CD4-positive, alpha-beta T cell (primary cell): ENCODE measurements at places on chromosomes 16 and 17.

GRCh38 chr17:58245428-58246103, 7.2 kb downstream of the LPO start:
- no peak for DNase-seq

DNA sequence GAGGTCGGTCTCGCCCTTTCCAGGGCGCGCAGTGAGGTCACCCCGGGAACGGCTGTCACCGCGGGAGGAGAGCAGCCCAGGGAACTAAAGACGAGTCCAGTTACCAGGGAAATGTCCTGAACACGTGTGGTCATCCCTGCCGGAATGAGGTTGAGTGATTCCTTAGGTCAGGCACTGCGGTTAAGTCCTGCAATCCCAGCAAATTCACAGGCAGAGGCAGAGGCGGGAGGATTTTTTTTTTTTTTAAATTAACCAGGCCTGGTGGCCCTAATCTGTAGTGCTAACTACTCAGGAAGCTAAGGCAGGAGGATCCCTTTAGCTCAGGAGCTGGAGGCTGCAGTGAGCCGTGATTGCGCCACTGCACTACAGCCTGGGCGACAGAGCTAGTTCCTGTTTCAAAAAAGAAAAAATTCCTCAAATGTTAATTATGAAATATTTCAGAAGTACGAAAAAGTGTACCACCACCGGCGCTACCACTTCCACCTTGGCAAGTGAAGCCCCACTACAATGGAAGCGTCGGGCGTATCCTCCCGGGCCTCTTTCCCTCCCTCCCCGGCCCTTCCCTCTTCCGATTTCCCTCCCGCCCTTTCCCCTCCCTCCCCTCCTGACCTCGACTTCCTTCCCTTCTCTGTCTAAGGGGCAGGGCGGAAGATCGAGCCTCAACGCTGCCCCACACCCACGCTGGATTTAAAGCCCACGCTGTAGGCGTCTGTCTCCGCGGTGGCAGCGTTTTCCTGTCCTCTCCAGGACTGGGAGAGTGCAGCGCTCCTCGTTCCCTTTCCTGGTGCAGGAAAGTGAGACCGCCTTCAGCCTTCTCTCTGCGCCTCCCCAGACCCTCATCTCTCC, 27.3 kb downstream of the SLFN11 start:
- DNase-seq = no peak

DNA sequence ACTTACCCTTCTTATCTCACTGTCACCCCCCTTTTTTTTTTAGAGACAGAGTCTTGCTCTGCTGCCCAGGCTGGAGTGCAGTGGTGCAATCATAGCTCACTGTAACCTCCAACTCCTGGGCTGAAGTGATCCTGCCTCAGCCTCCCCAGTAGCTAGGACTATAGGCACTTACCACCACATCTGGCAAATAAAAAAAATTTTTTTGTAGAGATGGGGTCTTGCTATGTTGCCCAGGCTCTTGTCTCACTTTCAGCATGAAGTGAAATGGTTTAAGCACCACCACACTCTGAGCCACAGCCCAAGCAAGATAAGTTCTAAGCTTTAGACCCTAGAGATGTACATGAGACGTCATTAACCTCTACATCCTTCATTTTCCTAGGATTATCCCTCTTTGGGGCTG, 34.5 kb upstream of the EFCAB13 start:
- no peak for DNase-seq

GRCh38 chr16:73792199-73793020, 504.2 kb upstream of the PSMD7 start:
- DNase-seq = no peak

DNA sequence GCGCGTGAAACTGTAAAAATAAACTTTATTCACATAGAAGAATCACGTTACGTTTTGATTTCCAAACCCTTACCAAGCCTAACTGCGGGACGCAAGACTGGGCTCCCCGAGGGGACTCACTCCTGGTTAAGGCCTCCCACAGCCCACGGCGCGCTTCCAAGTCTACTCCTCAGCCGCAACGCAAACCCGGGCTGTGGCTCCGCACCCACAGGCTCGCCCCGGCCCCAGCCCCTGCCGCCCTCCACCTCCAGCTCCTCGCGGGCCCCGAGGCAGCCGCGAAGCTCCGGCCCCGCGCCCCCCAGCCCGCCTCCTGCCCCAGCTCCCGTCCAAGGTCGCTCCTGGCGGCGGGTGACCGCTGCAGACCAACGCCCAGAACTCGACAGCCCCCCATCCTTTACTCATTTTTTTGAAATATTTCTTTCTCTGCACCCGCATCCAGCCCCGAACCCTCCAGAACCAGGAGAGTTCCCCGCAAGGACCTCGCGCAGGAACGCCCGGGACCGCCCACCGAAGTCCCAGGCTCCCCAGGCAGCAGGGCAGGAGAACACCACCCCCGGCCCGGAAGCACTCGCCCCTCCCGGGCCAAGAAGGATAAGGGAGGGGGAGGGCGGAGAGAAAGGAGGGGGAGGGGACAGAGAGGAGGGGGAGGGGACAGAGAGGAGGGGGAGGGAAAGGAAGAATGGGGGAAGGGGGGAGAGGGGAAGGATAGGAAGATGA, 912 bp downstream of the USP22 start:
- DNase-seq = no peak

- no peak for DNase-seq
Observed at GRCh38 chr16:64356267-64356666, 765.6 kb downstream of the CDH11 start.

DNA sequence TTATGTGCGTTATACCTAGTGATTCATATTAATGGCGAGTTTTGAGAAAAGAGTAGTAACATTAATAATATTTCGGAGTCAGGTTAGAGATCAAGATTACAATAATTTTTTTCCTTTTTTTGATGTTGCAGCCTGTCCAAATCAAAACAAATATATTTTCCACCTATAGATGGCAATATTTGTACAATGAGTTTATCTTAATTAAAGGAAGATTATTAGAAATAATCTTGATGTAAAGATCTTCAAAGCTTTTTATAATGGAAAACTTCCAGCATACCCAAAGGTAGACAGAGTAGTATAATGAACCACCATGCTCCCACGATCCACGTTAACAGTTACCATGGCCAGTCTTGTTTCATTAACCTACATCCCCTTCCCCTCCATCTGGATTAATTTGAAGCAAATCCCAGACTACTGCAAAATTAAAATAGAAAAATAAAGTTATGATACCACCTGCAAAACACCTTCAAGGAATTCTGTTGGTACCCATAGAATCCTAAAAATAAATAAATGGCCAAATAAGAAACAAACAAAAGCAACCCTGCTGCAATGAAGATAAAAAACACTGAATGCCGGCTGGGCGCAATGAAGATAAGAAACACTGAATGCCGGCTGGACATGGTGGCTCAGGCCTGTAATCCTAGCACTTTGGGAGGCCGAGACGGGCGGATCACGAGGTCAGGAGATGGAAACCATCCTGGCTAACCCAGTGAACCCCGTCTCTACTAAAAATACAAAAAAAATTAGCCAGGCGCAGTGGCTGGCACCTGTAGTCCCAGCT, 46.5 kb upstream of the GINS3 start:
- DNase-seq = no peak

DNA sequence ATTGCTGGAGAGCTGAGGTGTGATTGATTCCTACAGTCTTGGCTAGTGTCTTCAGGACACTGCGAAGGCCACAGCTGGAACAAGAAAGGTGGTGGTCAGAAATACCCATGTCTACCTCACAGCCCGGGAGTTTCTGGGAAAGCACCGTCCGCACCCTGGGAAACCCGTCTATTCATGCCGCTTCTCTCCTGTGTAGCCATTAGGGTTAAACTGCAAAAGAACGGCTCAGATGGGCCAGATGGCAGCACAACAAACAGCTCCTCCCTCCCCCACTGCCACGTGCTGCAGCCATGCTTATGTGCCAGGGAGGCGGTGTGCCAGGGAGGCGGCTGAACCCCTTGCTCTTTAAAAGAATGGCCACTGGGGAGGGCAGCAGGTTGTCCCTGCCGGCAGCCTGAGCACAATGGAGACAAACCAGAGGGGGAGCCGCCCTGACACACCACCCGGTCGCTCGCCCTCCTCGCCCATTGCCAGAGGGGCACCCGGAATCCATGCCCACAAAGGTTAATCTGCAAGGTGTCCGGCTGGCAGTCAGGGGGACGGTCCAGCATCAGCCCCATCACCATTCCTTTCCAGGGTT, 65.2 kb downstream of the CYTH1 start:
- no peak for DNase-seq

DNA sequence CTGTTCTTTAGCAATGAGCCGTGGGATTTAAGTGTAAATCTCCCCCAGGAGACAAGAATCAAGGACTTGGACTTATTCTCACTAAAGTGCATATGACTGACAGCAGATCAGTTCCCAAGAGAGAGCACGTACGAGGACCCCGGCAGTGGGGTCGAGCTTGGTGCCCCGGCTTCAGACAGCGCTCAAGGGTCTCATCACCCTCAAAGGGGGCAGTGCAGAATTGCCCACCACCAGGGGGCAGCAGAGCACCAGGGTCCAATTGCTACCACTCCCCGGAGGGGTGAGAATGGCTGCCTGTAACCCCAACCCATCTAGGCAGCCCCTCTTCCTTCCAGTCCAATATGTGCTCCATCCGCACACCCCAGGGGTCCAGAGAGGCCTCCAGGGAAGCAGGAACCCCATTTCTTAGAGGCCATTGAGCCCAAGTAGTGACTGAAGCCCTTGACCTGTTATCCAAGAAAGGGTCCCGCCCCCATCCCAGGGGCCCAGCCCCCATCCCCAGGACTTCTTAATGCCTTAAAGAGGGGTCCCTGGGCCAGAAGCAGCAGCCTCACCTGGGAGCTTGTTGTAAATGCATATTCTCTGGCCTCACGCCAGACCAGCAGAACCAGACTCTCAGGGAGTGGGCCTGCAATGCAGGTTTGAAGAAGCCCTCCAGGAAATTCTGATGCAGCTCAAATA, 86.1 kb downstream of the ZDHHC7 start:
- peak; percentile 78 for DNase-seq

DNA sequence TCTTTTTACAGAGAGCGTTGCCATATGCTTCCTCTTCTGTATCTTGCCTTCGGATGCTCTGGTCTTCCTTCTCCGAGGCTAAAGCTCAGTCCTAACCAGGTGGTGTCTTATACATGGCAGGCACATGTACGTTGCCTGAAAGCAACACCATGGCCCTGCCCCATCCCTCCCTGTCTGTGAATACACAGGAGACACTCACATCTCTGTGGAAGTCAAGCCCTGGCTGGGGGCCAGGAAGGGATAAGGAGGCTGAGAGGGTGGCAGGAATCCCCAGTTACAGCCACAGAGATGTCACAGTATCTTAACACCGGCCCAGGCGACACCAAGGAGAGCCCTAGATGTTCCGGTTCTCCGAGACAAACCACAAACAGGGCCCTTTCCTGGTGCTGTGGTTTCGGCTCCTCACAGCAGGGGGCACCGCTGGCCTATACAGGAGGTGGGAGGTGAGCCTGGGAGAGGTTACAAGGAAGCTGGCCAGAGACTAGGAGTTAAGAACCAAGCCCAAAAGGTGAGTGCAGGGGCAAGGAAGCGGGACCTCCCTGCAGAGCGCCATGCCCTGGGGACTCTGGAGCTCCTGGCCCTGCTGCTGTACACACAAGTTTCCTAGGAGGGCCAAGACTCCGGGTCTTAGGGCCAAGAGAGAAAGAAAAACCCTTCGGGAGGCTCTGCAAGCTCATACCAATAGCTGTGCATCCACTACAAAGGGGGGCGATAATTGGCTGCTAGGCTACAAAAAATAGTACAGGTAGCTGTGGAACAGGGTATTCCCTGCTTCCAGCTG, 41.7 kb downstream of the SRL start:
- peak; percentile 36 for DNase-seq

DNA sequence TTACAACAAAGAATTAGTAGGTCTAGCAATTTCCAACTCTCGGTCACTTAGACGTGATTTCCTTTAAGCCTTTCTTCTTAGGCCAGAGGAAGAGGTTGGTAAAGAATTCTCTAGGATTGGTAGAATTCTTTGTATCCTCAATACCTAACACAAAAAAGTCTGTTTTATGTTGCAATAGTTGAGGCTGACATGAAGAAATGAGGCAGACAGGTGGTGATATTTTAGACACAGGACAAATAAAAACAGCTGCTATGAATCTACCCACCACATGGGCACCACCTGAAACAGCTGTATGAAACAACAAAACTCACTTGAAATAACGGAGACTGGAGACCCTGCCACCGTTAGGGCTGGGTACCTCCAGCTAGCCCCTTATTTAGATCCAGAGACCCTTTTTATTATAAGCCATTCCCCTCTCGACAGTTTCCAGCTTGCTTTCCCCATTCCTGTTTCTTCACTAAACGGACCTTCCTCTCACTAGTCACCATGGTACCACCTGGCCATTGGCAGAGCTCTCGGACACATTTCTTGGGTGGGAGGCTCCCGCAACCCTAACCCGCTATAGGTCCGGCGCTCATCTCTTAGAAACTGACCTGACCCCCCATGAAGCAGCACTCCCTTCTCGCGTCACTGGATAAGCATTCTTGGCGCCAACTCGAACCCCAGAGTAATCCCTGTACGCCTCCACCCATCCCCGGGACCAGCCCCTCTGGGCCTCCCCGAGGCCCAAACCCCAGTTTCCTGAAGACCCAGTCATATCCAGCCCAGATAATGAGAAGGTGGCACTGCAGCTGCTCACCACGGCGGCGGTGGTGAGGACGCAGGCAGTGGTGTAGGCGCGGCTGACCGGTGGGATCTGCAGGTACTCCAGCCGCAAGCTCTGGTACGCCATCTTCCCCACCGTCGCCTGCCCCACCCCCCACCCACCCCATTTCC, at the start of gene DERL2:
Gene DERL2 (minus strand): TSS at position 909 of the 936 bp plus-strand sequence. CDS start 17 bp downstream, at position 892.
- DNase-seq = no peak

- DNase-seq = no peak
Observed at GRCh38 chr17:36608280-36608679, 6.9 kb downstream of the MRM1 start.

DNA sequence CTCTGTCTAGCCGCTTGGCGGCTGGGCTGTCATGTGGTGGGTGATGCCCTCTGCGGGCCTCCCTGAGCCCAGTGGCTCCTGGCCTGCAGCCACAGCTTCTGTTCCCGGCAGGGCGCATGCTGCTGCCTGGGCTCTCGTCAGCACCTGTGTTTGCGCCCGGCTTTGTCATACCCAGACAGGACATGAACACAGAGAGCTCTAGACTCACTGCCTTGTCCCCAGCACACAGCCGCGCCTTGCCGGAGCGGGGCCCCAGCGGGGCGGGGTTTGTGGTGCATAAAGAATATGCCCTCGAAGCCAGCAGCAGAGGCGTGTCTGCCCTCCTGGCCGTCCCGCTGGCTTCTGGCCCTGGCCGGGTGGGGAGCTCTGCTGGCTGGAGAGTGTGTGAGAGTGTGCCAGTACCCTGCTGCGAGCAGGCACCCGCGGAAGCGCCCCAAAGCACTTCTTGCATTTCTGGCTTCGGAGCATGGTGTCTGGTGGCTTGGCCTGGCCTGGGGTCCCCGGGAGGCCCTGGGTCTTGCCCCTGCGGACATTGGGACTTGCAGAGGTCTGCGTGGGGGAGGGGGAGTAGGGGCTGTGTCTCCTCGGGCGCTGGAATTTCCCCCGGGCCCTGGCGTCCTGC, 14.4 kb downstream of the ASPSCR1 start:
- no peak for DNase-seq

DNA sequence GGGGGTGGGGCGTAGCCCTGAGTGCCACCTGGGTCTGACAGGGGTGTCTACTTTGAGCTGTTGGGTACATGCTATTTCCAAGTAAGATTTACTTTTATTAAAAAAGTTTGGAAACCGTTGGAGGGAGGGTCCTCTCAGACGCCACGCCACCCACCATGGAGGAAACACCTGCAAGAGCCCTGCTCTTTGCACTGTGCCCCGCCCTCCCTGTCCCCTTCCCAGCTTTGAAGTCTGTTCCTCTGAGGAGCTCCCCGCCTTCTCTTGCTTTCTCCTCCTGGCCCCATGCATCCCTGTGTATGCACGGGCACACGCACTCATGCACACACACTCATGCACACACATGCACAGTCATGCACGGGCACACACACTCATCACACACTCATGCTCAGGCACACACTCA, 15.5 kb downstream of the ADGRG1 start:
- DNase-seq = no peak

- no peak for DNase-seq
Observed at GRCh38 chr17:49090878-49091594, 41.5 kb upstream of the B4GALNT2 start.
